ENCODE measurements at places on chromosomes 2 and 18. TPM values are rescaled to one million over a fixed set of nuclear protein-coding genes. Genes with fewer than 3 reads are reported as not detected.

DNA sequence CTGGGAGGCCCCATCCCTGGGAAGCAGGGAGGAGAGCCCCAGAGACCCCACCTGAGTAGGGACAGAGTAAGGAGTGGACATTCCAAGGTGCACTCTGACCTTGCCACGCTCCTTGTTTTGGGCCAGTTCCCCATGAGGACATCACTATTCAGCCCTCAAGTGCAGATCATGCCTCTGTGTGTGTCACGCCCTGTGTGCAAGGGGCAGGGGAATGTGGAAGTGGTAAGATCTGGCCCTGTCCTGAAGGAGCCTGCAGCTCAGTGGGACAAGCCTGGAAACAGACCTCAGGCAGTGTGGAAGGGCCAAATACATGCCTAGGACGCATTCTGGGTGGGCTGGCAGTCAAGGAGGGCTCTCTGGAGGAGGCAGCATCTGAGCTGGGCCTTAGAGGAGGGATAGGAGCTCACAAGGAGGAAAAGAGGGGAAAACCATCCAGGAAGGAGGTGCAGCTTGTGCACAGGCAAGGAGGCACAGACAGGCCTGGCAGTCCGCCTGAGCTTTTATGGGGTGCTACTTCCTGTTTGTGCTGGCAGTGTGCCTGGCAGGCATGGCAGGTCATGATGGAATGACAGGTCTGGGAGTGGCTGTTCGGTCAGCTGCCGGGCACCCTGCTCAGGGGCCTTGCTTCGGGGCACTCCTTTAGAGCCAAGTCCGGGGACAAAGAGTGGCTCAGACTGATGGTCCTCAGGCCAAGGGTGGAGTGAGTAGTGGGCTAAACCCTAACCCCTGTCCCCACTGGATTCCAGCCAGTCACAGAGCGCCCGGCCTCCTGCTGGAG lies 3.3 kb downstream of the KLHL30 start:
- DNase-seq: no peak

DNA sequence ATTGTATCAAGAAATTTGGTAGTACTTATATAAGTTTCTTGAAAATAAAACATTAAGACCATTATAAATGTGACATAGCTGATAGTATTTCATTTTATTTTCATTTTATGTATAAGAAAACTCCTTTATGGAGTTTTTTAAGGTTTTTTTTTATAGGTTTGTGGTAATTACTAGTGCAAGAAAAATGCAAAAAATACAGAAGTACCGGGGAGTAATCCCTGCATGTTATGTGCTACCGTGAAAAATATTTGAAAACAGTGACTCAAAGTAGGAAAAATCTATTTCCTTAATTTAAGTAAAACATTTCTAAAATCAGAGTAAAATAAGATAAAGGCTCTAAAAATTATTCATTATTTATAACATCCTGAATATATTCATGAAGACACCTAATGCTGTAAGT lies 21.6 kb downstream of the ZSWIM2 start:
- DNase-seq: no peak

- DNase-seq: peak; percentile 21
These were observed 46.6 kb downstream of the SMAD2 start for GRCh38 chr18:47883771-47884413.

- peak; percentile 92 for DNase-seq
These were observed 66.6 kb downstream of the SPTBN1 start for GRCh38 chr2:54522624-54523281.

GRCh38 chr18:63016270-63016669 lies 300.9 kb downstream of the PHLPP1 start:
- peak; percentile 64 for DNase-seq

GRCh38 chr2:67625690-67626475 lies 228.8 kb downstream of the ETAA1 start:
- peak; percentile 44 for DNase-seq

Gene PKDCC
- polyA plus RNA-seq: 28.1 TPM

Gene CNGA3
- polyA plus RNA-seq: not detected

Gene MYO5B
- polyA plus RNA-seq: 17.8 TPM
